ENCODE measurements at places on chromosomes 6 and 20.

DNA sequence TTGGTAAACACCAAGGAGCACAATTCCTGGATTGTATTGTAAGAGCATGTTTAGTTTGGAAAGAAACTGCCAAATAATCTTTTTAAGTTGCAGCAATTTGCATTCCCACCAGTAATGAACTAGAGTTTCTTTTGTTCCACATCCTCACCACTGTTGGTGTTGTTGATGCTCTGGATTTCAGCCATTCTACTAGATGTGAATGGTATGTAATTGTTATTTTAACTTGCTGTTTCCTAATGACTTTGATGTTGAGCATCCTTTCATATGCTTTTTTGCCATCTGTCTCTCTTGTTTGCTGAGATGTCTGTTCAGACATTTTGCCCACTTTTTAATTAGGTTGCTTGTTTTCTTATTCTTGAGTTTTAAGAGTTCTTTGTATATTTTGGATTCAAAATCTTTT lies 1654.1 kb downstream of the GRIK2 start:
- DNase-seq: no peak

GRCh38 chr6:82862543-82862942 lies 203.1 kb downstream of the UBE3D start:
- DNase-seq: no peak

GRCh38 chr20:50304923-50305635 lies 114.4 kb downstream of the CEBPB start:
- no peak for DNase-seq

- DNase-seq: no peak
These were observed 30.9 kb upstream of the RPP40 start for GRCh38 chr6:5034736-5035135.

- DNase-seq: no peak
These were observed 26.5 kb downstream of the DAAM2 start for GRCh38 chr6:39818695-39819094.

GRCh38 chr6:65999288-65999791 lies 292.3 kb upstream of the EYS start:
- no peak for DNase-seq

- DNase-seq: no peak
These were observed 79.3 kb downstream of the PTCHD4 start for GRCh38 chr6:48031711-48032110.

- DNase-seq: no peak
These were observed 55.2 kb downstream of the HDDC2 start for GRCh38 chr6:125246566-125246965.

DNA sequence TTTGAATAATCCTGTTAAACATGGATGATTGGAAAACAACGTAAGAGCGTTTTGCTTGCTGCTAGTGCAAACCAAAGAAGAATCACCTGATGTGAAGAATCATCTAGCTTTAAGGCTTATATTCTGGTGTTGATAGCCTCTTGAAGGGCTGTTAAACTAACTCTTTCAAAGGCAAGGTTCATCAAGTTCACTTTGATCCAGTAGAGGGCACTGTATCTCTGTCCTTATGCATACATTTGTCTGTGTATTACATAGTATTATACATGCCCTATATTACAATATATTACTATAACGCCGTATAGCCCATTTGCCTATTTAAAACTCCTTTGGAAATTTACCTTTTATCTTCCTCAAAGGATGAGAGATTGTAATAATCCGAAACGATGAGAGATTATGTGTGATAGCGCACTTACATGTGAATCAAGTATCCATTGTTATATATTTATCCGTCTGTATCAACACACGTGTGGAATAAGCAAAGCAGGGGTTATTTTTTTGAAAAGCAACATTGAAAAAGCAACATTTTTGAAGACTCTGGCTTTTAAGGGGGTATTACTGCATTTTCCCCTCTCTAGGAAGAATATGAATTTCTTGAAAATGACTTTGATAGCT lies 50.8 kb upstream of the NRN1 start:
- no peak for DNase-seq

GRCh38 chr6:89409461-89410035 lies 2.5 kb downstream of the RRAGD start:
- DNase-seq: no peak

GRCh38 chr20:49167811-49168507 lies 20.2 kb downstream of the STAU1 start:
- DNase-seq: no peak

DNA sequence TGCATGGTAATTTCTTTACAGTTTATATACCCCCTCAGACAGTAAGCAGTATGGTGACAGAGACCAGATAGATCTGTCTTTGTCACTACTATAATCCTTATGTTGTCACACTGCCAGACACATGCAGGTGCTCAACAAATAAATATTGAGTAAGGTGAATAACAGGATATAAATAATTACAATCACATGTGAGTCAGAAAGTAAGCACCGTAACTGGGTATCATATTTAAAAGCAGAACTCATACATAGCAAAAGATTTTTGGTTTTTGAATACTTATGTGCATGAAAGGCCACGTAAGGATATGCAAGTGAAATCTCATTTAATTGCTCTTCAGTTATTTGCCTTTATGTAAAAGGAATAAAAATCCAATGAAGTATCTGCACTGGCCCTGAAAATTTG lies 17.4 kb downstream of the CNBD2 start:
- no peak for DNase-seq

- no peak for DNase-seq
These were observed 35.9 kb upstream of the STX16 start for GRCh38 chr20:58614984-58615760.

- no peak for DNase-seq
These were observed 16.5 kb upstream of the SNX3 start for GRCh38 chr6:108277295-108277694.

- no peak for DNase-seq
These were observed 29.5 kb downstream of the GGTLC1 start for GRCh38 chr20:23959054-23959453.

DNA sequence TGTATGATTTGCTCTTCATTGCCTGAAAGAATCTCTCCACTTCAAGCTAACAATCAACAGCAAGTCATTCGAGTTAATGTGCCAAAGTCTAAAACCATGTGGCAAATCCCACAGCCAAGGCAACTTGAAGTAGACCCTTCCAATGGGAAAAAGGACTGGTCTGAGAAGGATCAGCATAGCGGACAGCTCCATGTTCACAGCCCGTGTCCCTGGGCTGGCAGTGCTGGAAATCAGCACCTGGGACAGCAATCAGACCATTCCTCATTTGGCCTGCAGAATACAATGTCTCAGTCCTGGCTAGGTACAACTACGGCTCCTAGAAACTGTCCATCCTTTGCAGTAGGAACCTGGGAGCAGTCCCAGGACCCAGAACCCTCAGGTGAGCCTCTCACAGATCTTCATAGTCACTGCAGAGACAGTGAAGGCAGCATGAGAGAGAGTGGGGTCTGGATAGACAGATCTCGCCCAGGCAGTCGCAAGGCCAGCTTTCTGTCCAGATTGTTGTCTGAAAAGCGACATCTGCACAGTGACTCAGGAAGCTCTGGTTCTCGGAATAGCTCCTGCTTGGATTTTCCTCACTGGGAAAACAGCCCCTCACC lies 1.1 kb downstream of the GJA10 start:
- peak; percentile 57 for DNase-seq

DNA sequence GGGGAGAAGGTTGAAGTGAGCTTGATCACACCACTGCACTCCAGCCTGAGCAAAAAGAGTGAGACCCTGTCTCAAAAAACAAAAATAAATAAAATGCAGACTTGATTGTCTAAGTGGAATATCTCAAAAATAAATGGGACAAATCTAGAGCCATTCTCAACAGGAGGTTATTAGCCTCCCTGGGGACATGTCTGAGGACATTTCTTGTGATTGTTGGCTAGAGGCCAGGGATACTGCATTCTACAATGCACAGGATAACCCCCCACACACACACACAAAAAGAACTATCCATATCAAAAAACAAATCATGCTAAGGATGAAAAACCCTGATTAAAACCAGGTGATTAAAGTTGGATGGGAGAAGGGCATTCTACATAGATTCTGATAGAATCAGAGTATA lies 37.5 kb downstream of the FAM217A start:
- DNase-seq: no peak

DNA sequence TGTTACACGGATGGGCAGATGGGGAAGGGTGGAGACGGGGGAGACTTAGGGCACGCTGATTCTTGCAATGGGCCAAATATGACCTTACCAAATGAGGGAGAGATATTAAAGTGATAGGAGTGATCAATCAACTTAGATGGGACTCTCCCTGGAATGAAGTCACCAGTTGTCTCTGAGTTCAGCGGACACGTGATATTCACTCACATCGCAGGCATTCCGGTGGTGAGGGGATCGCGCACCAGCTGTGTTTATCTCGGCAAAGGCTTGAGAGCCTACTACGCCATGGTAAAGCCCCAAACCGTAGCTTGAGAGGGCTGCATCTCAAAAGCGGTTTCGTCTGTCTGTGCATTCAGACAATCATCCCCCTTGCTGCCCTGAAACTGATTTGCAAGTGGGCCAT lies 5.5 kb downstream of the BMP7 start:
- DNase-seq: no peak

- no peak for DNase-seq
These were observed 39.1 kb upstream of the BLCAP start for GRCh38 chr20:37566590-37567330.

- DNase-seq: no peak
These were observed 777.6 kb upstream of the HS3ST5 start for GRCh38 chr6:115120391-115120790.

DNA sequence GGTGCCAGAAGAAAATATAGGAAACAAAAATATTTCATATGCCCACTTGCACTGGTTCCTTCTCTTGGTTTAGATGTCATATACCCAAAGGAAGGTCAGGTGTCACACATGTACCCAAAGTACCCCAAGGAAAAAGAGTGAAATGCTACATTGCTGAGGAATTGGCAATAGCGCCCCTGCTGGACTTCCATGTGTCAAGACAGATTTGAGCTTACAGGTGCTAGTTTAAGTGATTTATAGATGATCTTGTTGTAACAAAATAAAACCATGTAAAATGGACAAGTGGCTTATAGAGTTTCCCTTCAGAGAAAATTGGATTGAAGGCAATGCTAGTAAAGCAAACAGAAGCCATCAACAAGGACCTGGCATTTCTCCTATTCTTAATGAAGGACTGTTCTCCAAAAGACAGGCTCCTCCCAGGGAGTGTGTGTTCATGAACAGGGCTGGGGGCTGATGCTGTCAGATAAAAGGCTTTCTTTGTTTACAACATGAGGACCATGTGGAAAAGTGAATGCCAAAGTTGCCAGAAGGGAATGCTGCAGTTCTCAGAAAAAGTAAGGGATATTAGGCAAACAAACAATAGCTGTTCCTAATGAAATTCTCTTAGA lies 64.3 kb upstream of the PAK5 start:
- no peak for DNase-seq

DNA sequence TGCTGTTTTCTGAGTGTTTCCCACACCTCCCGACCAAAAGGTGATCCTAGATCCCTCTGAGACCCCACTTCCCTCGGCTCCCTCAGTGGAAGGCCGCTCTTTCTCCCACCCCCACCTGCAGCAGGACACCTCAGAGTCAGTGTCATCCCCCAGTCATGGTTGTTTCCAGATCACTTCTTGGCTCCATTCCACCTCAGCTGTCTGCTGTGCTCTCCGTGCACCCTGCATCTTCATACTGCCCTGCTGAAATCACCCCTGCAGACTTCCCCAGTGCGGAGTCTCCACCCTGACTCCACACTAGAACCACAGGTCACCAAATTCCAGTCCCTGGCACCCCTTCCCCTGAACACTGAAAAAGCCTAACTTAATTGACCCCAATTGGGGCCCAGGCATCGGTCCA lies 255.1 kb upstream of the CDYL start:
- DNase-seq: no peak

DNA sequence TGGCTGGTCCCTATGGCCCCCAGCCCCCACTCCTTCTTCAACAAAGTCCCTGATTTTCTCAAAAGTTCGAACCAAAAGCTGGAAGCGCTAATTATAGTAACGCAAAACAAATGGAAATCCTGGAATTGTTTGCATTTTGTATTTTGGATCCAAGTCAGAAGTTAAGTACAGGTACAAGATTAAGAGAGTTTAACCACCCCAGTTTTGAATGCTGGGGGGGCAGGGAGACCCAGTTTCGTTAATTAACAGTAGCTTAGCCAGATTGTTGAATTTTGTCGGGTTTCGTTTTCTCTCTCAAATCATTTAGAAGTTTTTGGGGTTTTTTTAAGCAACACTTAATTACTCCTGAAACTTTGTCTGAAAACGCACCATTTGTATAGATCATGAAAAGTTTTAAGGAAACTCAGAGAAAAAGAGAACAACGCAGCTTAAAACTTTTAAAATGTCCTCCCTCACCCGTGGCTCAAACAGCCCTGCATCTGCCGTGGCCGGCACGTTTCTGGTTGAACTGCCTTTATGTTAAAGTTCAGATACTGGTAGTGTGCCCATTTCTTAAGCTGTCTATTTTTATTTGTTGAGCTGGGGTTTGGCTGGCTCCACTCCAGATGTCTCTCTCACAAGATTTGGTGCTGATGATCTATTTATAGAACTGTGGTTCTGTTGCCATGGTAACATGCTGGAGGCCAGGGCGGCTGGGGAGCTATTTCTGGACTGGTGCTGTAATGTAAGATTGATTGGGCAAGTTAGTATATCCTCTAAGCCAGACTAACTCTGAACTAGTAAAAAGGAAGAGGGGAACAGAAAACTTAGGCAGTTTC lies 55.0 kb downstream of the GNAS start:
- DNase-seq: no peak

DNA sequence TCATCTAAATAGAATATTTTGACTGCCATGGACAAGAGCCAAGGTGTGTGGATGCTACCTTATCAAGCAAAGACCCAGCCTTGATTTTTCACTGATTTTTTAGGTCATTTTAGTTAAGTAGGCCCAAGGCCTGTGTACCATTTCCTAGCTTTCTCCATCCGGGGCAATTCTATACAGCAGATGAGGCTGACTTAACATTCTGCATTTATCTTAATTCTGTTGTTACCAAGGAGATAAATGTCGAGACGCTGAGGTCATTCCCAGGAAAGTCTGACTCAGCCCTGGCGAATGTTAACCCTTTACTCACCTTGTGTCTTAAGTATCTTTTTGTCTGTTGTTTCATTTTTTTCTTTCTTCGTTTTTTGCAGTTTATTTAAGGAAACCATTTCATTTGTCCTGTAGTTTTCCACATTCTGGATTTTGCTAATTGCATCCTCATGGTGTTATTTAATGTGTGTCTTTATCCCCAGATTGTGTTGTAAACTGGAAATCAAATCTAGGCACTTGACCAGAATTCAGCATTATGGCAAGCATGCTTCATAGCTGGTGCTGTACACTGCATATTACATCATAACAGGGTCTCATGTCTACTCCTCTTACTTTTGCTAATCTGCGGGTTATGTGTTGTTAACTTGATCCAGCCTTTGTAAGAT lies 277.0 kb downstream of the CDKAL1 start:
- peak; percentile 95 for DNase-seq

DNA sequence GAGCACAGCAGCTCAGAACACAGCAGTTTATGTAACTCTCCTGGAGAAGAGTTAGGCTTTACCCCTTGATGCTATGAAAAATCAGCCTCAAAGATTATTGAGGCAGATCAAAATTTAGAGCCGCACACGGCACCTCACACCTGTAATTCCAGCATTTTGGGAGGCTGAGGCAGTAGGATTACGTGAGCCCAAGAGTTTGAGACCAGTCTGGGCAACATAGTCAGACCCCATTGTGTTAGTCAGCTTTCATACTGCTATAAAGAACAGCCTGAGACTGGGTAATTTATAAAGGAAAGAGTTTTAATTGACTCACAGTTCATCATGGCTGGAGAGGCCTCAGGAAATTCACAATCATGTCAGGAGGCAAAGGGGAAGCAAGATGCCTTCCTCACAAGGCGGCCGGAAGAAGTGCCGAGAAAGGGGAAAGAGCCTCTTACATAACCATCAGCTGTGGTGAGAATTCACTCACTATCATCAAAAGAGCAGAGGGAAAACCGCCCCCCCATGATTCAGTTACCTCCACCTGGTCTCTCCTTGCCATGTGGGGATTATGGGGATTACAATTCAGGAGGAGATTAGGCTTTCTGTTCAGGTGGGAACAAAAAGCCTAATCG lies 87.7 kb downstream of the SGK1 start:
- DNase-seq: no peak
